ENCODE measurements at places on chromosomes 5 and 9.

DNA sequence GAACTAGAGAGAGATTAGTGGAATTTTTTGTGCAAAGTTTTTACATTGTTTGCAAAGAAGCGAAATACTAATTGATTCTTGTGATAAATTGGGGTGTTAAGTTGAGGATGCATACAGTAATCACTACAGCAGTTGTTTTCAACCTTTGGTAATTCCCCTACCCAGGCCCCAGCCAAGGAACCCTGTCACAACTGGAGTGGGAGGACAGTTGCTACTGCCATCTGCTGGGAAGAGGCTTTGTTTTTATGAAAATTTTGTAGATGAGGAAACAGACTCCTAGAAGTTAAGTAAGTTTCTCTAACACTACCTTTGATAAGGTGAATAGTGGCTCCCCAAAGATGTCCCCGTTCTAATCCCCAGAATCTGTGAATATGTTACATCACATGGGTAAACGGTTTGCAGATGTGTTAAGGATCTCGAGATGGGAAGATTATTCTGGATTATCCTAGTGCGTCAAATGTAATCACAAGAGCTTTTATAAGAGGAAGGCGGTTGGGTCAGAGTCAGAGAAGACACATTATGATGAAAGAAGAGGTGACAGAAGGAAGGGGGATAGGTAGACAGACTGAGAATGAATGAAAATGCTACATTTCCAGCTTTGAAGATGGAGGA is 34.0 kb upstream of the PPP1R2B start:
- peak; percentile 14 for DNase-seq

- DNase-seq = no peak
Observed at GRCh38 chr9:110214090-110214489, 6.1 kb upstream of the C9orf152 start.

- no peak for DNase-seq
Observed at GRCh38 chr5:160272889-160273288, 39.5 kb downstream of the CCNJL start.

- DNase-seq = peak; percentile 24
Observed at GRCh38 chr5:140110646-140110957, 3.3 kb upstream of the PURA start.

DNA sequence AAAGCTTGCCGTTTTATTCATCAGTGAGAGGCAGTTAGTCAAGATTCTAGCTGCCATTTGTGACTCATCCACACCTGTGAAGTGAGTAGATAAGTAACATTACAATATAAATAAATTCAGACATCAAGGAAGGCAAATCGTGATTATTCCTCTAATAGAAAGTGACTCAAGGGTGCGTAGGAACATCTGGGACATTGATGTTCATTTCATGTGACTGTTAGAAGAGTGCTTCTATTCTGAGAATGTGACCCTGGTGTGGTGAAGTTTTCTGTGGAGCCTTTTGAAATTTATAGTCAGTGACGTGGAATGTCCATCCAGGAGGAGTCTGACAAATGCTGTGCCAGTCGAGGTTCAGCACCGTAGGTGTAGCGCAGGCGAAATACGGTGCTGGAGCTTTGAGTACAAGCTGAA is 48.4 kb upstream of the FAM240B start:
- no peak for DNase-seq

- DNase-seq = no peak
Observed at GRCh38 chr5:455806-456205, 12.8 kb downstream of the EXOC3 start.

DNA sequence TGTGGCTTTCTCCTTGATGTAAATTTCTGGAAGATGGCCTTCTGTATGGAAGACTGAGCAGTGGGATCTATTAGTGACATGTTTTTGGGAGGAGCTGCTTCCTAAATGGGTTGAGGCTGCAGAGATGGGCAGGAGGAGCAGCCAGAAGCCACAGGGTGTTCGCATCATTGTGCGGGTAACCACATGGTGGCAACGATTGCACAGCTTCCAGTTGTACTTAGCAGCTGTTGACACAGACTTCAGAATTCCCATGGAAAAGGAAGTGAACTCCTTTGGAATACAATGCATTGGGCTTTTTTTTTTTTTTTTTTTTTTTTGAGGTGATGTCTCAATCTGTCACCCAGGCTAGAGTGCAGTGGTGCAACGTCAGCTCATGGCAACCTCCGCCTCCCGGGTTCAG is 297.3 kb downstream of the NR3C1 start:
- DNase-seq = no peak

DNA sequence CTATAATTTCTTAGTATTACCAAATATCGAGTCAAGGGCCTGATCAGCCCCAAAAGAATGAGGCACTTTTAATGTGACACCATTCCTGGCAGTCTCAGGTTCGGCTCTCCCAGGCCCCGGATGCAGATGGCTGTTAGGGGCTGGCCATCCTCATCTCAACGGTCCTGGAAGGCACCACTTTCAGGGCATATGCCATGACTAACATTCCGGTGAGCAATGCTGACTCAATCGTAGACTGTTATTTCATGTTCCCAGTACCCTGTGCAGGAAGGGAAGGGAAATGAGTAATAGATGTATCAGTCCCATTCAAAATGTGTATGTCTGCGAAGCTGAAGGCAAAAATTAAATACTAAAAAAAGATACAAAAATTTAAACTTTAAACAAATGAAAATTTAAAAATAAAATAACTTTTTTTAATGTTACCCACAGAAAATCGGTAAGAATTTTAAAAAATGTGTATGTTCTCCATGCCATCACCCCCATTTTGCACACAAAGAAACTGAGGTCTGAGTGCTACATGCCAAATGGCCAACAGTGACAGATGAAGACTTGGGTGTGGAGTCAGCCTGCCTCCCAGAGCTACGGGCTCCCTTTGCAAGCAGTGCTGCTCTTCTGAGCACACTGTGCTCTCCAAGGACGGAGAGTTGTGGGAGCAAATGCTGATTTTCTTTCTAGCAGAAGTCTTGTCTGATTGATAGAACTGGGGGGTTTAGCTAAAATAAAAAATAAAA is 79.0 kb downstream of the GLDC start:
- DNase-seq = no peak

DNA sequence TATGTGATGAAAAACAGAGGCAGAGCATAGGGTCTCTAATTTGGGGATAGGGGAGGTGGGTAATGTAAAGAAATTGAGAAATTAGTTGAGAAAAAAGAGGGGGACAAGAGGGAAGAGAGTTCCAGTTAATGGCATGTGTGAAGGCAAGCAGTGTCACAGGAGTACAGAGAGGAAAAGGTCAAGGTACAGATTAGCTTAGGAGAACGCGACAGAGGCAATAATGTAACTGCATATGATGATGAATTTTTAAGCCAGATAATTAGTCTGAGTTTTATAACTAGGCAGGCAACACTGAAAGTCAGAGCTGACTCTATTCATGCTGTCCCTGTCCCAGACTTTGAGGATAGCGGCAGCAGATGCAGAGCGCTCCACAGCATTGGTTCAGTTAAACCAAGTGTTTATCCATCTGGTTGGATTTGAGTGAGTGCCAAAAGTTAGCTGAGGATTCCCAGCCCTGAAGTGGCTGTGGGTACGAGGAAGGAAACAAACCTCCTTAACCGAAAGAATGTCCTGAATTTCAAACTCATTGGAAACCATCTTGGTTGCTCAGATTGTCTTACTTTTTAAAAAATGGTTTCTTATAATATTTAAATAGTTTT is 315.2 kb downstream of the ARHGAP26 start:
- no peak for DNase-seq

- peak; percentile 56 for DNase-seq
Observed at GRCh38 chr5:139422307-139422893, 16.9 kb downstream of the DNAJC18 start.

DNA sequence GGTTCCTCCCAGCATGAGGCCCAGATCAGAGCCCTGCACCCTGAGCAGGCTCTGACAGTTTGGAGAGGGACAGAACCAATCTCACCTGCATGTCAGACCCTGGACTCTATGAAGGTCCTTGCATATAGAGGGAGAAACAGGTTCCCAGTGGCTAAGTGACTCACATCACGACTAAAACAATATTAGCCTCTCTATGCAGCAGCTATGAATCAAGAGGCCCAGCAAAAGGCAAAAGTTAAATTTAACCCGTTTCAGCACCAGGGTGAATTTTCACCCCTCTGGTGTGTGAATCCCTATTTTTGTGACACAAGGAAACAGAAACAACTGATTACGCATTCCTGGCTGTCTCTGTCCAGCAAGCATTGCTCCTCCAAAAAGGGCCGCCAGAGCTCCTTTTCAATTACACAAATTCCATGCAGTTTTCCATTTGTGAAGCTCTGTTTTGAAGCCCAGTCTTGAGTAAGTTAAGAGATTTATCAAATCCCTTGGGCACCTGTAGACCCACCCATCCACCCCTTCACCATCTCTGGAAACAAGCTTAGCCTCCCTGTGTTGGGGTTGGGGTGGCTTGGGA is 136.6 kb downstream of the GABBR2 start:
- peak; percentile 3 for DNase-seq

DNA sequence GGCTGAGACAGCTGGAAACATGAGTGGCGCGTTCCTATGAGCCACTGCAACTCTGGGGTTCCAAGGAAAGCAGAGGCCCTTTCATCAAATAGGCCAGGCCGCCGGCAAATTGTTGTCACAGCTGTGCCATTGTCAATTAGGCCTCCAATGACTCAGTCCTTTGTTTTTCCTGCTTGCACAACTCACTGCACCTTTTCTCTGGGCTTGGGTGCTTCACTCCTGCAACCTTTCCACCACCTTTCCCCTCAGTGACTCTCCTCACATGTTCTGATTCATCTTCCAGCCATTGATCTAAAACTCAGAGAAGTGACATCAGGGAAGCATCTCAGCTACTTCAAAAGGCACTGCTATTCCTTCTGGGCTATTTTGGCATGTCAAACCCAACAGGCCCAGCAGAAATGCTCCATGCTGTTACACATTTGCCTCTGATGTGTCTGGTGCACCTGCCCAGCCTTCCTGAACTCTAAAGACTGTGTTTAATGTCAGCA is 653.7 kb downstream of the NR2F1-AS1 start:
- DNase-seq = peak; percentile 50

- no peak for DNase-seq
Observed at GRCh38 chr5:51556833-51557232, 173.6 kb downstream of the ISL1 start.

DNA sequence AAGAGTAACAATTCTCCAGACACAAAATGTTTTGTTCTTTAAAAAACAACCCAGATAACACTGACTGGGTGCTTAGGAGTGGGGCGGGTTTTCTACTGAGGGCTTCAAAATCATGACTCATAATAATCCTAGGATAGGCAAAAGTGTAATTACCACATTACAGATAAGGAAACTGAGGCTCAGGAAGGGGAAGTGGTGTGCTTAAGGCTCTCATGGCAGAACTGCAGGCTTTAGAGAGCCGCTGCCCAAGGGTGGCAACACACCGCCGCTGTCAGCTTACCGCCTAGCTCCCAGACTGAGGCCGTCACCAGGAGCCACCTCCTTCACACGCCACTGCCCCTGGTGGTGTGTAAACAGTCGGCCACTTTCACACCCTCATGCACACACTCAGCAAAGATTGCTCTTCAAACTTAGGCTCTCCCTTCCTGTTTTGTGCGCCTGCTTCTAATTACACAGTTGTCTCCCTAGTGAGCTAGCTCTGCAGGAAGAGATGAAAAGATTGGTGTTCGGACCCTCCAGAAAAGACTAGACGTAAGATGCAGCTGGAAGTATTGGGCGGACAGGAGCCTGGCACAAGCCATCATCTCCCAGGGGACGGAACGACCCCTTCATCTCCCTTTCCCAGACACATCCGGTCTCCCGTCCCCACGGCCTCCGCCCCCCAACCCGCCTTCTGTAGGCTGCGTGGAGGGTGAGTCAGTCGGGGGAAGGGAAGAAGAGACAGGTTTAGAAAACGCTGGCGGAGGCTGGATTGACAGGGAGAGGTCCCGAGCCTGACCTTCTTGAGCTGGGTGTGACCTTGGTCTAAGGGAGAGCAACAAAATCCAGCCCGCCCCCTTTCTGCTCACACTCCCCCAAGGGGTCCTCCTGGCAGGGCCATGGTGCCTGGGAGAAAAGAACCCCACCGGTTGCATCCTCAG is 162.7 kb downstream of the SYK start:
- no peak for DNase-seq

DNA sequence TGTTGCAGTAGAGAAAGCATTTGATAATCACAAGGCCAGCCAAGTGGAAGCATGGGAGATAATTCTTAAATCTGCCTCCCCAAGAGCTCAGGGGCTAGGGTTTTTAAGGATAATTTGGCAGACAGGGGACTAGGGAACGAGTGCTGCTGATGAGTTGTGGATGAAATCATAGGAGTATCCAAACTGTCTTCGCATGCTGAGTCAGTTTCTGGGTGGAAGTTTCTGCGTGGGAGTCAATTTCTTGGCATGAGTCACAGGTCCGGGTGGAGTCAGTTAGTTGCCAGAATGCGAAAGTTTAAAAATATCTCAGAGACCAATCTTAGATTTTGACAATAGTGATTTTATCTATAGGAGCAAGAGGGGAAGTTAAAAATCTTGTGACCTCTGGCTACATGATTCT is 112.6 kb downstream of the TMC1 start:
- DNase-seq = no peak

- DNase-seq = no peak
Observed at GRCh38 chr5:122719991-122720746, 54.7 kb upstream of the SNX2 start.

GRCh38 chr5:54390539-54391031 is 64.9 kb upstream of the HSPB3 start:
- DNase-seq = no peak

DNA sequence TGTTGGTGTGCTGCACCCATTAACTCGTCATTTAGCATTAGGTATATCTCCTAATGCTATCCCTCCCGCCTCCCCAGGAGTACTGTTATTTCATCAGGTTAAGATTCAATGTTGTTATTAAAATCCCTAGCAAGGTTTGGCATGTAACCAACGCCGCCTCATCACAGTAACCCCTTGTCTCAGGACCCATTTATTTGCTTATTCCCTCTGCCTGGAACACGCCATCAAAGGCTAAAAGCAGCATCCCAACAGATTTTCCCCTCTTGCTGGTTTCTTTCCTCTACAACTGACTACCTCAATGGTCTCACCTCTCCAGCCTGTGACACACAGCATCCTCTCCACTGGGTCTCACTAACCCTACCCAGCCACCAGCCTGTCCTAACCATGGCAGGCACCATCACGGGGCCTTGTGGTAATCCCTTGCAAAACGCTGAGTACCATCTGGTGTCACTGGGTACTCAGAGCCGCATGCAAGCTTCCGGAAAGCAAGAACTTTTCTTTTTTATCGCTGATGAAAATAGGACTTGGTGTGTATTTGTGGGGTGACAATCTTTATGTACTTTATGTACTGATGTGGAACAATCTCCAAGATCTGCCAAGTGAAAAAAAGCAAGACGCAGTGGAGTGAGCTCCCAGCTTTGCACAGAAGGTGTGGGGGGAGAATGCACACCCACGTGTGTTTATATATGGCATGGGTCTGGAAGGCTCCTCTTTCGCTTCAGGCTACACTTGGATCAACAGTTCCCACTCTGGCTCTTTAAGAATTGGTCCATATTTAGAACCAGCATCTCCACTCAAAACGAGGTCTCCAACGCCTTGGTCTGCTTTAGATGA is 6.1 kb downstream of the RPS14 start:
- no peak for DNase-seq

All from retina (tissue), 1 donor.